Osteoblast (primary cell): ENCODE measurements at places on chromosomes 1 and 21.

- DNase-seq: no peak
Measured at GRCh38 chr1:201769966-201770365, 59.0 kb upstream of the IPO9 start.

DNA sequence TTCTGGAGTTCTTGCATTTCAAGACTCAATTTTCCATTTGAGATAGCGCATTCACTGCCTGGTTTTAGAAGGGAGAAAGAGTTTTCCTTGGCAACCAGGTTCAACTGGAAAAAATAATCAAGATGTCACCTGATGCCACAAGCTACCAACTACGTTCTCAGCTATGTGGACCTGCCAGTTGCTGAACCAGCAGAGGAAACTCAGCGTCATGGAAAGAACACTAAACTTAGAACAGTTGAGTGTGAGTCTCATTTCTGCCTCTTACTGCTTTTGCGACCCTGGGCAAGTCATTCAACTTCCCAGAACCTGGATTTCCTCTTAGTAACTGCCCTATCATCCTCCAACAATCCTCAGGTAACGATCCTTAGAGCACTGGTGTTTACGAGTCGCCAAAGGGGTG, 373.0 kb upstream of the ESRRG start:
- DNase-seq: no peak

DNA sequence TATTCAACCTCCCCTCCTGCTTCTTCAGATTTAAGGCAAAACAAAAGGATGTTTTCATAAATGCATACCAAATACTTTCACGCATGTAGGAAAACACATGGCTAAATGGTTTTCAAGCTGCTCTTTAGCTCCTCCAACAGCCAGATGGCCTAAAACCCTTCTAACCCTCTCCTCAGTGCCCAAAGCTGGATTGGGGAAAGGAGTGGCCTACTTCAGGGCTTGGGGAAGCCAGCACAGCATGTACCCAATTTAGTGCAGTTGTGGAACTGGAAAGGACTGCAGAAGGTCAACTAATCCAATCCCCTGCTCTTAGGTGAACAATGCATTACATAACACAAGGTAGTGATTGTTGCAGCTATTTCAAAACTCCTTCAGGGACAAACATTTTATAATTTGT, 9.3 kb downstream of the F5 start:
- DNase-seq: no peak

- no peak for DNase-seq
Measured at GRCh38 chr1:180912211-180912800, 391 bp upstream of the KIAA1614 start.

DNA sequence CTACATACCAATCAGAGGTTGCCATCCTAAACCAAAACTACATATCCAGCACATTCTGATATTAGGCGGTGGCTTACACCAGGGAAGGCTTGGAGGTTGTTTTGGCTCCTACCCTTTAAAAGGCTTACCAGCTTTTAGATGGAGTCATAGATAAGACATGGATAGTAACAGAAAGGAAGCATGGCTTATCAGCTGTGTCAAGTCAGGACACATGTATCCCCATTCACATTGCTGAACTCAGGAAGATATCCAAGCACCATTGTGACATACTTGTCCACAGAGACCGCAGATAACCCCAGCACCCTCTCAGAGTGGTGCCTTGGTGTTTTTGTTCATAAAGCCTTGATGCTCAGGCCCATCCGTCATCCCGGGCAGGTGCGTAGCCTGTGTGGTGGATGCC, 39.7 kb downstream of the ADARB1 start:
- DNase-seq: no peak

DNA sequence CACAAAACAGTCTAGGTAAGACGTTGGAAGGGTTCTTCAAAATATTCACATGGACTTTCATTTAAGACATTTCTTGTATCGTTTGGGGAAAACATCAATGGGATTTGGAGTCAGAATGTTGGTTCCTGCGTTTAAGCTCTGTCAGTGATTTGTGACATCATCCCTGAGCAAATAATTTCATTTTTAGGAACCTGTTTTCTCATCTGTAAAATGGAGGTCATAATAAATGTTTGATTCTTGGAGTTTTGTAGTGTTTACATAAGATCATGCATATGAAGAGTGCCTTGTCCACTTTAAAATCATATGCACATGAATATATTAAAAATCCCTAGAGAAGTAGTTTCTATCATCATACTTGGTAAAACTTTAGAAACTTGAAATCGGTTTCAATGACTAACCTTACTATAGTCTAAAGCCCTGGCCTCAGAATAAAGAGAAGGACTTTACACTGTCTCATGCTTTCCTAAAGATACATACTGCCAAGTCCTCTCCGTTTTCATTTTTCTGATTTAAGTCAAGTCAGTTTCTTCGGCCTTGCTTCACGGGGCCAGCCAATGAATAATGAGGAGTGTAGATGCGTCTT, 178.4 kb downstream of the ADSS2 start:
- DNase-seq: no peak
